ENCODE measurements at places on chromosomes 4 and X.
A peak's percentile ranks its signal among the peaks of the same experiment; 100 is the strongest.

DNA sequence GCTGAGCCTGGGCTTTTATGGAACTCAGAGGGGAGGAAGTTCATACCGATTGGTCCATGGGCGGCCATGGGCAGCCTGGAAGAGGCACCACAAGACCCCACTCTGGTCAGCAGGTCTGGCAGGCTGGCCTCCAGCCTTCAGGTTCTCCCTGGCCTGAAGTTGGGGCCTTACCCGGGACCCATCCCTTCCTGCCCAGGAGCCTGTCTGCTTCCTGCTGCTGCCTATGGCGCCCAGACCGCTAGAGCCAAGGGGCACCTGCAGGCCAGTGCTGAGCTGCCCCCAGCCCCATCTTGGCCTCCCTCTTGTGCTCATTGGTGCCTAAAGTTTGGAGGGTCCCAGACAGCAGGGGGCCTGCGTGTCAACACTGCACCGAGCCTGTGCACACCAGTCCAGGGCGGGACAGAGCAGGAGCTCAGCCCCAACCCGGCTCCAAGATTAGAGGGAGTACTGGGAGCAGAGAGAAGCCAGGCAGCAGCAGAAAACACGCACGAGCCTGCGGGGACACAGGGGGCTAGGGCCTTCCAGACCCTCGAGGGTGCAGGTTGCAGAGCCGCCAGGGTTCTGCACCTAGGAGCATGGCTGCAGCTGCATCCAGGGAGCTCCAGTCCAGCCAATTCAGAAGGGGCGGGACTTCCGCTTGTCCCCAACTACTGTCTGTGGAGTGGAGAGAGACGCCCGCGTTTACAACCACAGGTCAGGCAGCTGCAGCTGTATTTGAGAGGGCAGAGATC lies 30.7 kb upstream of the ZNF280C start:
- DNase-seq, result no peak

- DNase-seq, result no peak
Observed at GRCh38 chrX:15989716-15990115, 133.6 kb upstream of the GRPR start.

GRCh38 chr4:152848508-152848907 lies 68.8 kb downstream of the ARFIP1 start:
- no peak for DNase-seq

GRCh38 chrX:125289920-125290319 lies 29.8 kb upstream of the TEX13C start:
- peak; percentile 23 for DNase-seq

DNA sequence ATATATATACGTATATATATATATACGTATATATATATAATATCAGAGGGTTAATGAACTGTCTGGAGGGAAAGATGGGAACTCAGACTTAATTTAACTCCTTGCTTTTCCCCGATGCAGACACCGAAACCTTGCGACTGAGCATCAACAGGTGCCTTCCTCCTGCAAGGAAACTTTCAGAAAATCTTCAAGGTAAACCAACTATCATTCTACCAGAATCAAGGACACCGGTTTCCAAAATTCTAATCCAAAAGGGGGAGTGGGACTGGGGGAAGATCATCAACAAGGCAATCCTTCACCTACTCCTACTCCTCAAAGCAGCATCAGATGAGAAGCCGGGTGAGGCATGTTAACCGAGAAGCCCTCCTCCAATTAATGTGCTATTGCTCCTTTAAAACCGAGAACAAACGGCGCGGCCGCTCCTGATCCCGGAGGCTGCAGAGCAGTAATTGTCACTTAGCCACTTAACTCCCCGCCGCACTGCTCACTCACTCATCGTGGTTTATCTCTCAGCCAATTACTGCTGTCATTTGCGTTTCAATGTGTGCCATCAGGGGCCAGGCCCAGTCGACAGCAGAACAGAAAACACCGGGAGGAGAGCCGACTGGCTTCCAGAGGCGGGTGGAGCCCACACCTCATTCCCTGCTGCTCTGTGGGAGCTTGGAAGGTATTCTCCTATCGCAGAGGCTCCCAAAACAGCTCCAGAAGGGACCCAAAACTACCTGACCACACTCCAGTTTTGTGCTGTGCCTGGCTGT lies 61.7 kb downstream of the MAML3 start:
- no peak for DNase-seq

- peak; percentile 86 for DNase-seq
Observed at GRCh38 chr4:152257601-152258066, 278.3 kb downstream of the FBXW7 start.

DNA sequence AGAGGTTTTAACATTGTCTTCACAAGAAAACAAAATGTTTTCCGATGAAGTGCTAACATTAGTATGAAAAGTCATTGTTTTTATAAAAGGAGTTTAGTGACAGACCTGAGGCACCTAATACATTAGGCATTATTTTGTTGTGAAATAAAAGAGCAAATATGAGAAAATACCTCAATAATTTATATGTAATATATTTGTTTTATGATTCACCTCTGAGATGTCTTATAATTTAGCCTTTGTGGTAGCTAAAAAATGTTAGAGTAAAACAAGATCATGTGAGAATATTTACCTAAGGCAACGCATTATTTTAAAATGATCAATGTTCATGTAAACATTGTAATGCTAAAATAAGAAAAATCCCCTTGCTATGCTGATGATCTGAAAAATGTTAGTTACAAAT lies 100.9 kb upstream of the WDFY3 start:
- peak; percentile 49 for DNase-seq

DNA sequence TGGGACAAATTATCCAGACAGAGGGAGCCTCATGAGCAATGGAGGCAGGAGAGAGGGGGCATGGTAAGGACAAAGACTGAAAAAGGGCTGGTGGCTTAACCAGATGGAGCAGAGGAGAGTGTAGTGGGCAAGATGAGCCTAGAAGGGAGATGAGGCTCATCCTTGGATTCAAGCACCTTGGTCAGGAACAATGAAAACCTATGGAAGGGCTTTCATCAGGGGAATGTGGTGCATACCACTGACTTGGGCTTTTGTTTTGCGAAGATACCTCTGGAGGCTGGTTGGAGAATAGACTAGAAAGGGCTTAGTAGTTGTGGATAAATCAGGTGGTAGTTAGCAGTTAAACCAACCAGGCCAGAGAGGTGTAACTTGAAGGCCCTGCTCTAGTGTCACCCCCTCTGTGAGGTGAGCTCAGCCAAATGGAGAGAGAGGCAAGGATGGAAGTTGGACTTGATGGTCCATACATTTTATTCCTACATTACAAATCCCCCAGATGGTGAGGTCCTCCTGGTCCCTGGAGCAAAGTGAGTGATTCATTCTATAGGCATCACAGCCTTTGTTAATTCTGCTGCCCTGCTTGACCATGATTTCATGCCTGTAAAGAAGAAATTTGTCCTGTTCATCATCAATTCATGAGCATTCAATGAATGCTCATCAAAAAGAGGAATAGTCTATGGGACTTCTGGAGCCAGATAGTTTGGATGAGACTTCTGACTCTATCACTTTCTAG lies 264.8 kb upstream of the IGFBP7 start:
- DNase-seq, result peak; percentile 63

DNA sequence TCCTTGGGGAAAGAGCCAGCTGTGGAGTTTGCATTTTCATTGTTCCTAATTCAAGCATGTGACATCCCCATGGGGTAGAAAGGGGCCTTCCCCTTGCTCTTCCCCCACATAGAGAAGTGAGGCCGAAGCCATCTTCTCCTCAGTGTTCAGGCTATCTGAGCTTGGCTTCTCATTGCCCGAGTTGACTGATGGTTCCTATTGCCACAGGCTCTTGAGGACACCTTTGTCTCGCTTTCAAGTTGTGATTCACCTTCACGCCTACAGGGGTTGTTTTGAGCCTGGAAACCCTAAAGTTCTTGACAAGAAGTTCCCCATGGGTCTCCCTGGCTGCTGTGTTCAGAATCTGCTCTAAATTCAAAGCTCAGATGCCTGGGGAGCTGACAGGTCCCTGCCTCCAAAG lies 25.0 kb downstream of the CCNQ start:
- DNase-seq, result no peak

DNA sequence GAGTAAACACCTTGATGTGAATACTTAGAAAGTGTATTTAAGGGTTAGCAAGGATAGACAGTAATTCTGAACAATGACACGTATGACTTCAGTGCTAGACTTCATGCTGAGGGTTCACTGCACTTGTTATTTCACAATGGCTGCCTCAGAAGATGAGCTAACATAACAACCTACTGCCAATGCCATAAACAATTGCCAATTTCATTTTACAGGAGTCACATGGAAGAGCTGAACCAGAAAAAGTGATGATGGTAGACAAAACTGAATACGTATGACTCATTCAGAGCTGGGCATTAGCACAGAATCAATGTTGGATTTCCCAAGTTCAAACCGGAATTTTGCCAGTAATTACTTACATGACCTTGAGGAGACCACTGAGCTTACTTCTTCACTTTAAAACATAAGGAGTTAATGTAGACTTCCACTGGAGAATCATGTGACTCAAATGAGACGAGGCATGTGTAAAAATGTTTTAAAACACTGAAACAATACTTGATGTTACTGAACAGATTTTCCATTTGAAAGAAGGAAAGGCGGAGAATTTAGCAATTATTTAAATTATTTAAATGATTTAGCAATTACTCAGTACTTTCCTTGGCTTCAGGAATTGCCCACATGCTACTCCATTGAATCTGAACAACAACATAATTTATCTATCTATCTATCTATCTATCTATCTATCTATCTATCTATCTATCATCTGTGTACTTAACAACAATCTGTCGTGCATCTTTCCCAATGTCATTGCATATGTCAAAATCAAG lies 868.5 kb upstream of the SLIT2 start:
- no peak for DNase-seq

DNA sequence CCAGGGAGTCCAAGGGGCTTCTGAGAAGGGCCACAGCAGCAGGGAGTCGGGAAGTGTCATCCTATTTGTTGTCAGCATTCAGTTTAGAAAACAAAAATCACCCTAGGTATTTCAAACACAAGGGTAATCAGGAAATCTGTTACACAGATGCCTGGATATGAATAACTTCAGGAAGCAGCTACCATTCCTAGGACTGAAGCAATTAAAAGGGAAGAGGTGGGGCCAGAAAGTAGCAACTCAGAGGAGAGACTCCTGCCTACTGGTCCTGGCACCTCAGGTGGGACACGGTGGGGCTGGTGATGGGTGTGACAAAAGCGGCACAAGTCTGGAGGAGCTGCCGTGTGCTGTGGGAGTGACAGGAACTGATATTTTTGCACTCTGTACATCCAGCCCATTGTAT lies 107.9 kb downstream of the PDGFRA start:
- DNase-seq, result no peak

- no peak for DNase-seq
Observed at GRCh38 chrX:146854281-146854680, 39.7 kb upstream of the CXorf51A start.

GRCh38 chr4:122647656-122648055 lies 26.8 kb upstream of the IL21 start:
- no peak for DNase-seq

GRCh38 chr4:55801498-55801897 lies 18.1 kb upstream of the EXOC1L start:
- DNase-seq, result no peak

DNA sequence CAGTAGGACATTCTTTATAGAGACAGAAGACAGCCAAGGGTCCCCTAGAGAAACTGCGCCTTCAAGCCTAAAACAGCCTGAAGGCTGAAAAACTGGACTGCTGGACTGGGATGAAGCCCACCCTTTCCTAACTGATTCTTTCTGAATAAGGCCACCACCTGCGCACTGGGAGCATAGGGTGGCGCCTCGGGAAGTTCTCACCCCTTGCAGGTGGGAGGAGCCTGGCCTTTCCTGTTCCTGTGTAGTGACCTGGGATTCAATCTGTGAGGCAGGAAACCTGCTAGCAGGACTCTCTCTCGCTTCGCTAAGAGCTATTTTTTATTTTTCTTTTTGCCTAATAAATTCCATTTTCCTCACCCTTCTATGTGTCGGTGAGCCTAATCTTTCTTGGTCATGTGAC lies 61.8 kb upstream of the KLHL13 start:
- no peak for DNase-seq

DNA sequence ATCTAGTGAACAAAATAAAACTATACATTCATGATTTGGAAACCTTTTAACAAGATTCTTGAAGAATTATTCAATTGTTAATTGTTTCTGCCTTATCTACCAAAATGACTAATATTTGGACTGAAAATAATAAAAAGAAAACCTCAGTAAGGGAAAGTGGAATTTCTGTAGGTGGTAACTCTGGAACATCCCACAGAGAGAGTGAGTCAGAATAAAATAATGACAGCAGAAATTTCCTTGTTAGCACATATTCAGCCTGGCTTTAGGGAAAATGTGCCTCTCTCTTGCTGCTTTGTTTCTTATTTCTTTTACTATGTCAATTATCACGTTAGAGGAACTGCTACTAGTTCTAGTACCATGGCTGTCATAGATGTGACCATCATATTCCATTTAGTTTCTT lies 421.5 kb upstream of the GNPDA2 start:
- peak; percentile 8 for DNase-seq

DNA sequence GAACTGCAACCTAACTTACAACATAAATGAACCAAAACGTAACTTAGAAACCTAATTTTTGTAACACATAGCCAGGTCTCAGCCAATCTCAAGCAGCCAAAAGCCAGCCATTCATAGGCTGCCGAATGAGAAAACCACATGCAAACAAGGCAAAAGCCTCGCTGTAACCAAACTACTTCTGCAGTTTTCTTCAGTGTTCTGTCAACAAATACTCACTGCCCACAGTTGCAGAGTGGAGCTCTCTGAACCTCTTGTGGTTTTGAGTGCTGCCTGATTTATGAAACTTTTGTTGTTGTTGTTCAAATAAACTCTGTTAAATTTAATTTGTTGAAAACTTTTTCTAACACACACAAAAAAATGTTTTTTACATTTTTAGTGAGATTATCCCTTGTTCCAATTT lies 251.2 kb downstream of the PAPSS1 start:
- DNase-seq, result no peak

- no peak for DNase-seq
Observed at GRCh38 chr4:108395786-108396185, 224.6 kb upstream of the RPL34 start.

DNA sequence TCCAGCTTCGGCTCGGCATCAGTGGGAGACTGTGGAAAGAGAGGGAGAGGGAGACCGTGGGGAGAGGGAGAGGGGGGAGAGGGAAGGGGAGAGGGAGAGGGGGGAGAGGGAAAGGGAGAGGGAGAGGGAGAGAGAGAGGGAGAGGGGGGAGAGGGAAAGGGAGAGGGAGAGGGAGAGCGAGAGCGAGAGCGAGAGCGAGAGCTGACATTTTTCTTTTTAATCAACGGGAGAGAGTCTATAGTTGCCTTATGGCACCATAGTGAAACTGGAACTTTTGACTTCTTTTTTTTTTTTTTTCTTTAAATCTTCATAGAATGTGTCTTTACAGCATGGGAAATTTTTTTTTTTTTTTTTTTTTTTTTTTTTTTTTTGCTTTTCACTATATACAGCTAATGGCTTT lies 94.7 kb upstream of the NUDT6 start:
- no peak for DNase-seq

Data from fibroblast of skin of back (primary cell).